ENCODE measurements at places on chromosomes 3 and 15.

DNA sequence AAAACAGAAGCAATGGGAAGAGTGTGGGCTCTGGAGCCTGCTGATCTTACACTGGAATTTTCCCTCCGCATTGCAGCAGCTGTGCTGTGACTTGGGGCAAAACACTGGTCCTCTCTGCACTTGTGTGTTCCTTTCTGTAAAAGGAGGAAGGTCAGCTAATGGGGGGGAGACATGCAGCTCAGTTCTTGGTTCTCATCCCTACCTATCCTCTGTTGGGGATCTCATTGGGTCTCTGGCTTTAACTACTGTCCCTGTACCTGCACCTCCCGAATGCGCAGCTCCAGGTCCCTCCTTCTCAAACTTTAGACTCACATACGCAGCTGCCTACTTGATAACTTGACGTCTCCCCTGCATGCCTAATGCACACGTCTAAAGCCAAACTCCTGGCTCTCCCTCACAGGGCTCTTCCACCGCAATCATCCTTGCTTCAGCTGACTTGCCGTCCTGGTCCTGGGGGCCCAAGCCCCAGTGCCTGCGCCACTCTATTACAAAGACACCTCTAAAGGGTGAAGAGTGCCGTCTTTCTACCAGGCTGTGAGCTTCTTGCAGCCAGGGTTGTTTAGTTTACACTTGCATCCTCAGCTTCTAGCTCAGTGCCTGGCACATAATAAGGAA lies 5.9 kb upstream of the TMEM44 start:
- DNase-seq, result no peak

GRCh38 chr3:187014417-187014864 lies 84.1 kb downstream of the ST6GAL1 start:
- DNase-seq, result no peak

- no peak for DNase-seq
Measured at GRCh38 chr3:127730171-127730570, 57.4 kb downstream of the ABTB1 start.

DNA sequence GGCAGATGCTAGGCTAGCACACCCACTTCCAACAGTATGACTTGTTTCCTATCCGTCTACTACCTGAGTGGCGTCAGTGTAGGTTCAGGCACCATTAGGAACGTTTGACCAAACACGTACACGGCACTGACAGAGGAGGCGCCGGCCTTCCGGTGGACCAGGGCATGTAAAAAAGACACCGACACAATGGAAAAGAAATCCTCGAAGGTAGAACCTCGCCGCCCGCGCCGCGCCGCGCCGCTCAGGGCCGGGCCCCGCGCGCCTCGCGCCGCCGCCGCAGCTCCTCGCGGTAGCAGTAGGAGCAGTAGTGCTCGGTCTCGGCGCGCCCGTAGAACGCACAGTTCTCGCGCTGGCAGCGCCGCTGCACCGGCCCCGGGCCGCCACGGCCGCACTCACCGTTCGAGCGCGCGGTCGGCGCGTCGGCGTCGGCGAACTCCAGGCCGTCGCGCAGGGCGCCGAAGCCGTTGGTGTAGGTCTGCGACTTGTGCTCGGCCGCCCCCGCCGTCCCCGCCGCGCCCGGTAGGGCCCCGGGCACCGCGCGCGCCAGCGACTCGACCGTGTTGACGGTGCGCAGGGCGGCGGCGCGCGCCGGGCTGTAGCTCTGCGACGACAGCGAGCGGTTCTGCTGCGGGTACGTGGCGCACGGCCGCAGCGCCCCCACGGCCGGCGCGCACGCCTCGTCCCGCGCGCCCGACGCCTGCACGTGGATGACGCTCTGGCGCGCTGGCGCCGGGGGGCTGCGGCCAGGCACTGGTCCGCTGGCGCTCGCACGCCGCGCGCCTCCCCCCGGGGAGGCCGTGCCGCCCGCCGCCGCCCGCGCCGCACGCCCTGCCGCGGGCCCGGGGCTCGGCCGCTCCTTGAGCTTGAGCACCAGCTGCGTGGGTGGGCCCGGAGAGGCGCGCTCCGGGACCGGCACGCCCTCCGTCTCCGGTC lies 156.7 kb downstream of the KLF13 start:
- peak; percentile 20 for DNase-seq

- no peak for DNase-seq
Measured at GRCh38 chr3:81876826-81877225, 115.4 kb upstream of the GBE1 start.

GRCh38 chr15:23912191-23912590 lies 225.1 kb upstream of the NDN start:
- no peak for DNase-seq

- DNase-seq, result peak; percentile 24
Measured at GRCh38 chr3:57556459-57557084, 498 bp downstream of the PDE12 start.

DNA sequence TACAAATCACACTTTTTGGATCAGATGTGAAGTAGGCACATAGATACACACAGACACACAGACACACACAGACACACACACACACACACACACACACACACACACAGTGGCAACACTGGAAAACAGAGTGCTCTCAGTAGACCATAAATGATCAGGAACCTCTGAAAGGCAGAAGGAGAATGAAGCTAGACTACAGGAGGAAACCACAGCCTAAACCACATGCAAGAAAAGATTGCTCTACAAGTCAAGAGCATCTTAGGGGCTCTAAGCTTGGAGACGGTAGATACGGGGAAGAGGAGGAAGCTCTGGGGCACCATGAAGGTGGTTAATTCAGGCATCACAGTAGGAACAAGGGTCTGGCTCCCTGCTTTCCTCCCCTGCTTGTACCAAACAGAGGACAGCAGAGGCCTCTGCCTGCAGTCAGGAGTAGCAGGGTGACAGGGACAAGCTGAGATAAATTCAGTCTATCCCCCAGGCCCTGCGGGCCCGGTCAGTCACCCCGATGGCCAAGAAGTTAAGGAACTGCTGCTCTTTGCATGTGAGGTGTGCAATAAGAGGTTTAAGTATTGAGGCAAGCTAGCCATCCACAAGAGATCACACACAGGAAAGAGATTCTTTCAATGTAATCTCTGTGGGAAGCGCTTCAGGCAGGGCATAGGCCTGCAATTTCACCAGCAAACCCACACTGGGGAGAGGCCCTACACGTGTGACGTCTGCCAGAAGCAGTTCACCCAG lies 23.5 kb upstream of the ARPIN start:
- no peak for DNase-seq

DNA sequence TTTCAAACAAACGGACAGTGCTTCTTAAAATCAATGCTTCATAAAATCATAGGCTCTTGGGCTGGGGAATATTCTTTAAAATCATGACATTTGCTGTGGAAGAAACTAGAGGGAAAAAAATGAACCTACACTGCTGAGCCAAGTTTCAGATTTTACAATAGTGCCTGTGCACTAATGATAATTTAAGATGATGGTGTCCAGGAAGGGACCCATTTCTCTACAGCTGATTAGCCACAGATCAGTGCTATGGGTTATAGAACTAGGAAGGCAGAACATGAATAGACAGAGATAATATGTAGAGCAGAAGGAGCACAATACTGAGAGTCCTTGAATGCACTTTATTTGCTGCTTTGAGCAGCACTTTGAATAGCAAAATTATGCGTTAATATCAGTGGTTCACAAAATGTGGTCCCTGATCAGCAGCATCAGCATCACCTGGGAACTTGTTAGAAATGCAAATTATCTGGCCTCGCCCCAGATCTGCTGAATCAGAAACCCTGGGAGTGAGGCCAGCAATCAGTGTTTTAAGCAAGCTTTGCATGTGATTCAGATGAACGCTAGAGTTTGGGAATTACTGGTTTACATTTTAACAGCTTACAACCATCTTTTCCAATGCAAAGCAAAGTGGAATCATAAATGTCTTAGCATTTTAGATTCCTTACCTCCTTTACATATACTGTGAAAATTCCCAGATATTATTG lies 135.8 kb upstream of the ANKRD28 start:
- no peak for DNase-seq

DNA sequence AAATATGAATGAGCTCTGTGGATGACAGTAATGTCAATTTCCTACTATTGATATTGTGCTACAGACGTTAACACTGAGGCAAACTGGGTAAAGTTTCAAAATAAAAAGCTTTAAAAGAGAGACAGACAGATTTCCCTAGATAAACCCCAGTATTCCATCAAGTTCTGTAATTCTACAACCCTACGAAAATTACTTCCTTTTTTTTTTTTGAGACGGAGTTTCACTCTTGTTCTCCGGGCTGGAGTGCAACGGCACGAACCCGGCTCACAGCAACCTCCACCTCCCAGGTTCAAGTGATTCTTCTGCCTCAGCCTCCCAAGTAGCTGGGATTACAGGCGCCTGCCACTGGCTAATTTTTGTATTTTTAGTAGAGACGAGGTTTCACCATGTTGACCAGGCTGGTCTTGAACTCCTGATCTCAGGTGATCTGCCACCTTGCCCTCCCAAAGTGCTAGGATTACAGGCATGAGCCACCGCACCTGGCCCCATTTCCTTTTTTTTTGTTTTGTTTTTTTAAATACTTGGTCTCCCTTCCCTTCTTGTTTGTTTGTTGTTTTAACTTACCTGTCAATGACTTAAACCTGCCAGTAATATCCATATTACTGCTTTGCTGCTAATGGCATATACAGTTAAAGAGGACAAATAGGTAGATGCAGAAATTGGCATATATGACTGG lies 57.2 kb downstream of the CBLB start:
- DNase-seq, result no peak

GRCh38 chr3:124520970-124521369 lies 209.3 kb upstream of the UMPS start:
- no peak for DNase-seq

GRCh38 chr3:160758929-160759577 lies 3.0 kb downstream of the PPM1L start:
- DNase-seq, result no peak

DNA sequence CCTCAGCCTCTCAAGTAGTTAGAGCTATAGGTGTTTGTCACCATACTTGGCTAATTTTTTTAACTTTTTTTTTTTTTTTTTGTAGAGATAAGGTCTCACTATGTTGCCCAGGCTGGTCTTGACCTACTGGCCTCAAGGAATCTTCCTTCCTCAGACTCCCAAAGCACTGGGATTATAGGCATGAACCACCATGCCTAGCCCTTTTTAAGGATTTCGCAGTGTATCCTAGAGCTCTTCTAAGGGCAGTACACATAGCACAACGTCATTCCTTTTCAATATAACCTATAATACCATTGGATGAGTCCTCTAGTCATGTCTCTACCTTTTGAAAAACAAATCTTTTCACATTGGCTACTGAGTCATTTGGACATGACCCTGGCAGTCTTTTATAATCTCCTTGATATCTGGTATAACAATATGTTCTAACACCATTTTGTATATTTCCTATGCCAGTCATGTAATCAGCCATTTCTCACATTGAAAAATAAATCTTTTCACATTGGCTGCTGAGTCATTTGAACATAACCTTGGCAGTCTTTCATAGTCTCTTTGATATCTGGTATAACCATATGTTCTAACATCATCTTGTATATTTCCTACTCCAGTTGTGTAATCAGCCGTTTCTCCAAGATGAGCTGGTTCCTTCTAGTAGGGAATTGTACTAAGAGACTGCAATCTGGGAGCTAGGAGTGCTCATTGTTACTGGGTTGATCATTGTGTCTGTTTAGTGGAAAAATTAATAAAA lies 944.7 kb downstream of the MCTP2 start:
- DNase-seq, result no peak

DNA sequence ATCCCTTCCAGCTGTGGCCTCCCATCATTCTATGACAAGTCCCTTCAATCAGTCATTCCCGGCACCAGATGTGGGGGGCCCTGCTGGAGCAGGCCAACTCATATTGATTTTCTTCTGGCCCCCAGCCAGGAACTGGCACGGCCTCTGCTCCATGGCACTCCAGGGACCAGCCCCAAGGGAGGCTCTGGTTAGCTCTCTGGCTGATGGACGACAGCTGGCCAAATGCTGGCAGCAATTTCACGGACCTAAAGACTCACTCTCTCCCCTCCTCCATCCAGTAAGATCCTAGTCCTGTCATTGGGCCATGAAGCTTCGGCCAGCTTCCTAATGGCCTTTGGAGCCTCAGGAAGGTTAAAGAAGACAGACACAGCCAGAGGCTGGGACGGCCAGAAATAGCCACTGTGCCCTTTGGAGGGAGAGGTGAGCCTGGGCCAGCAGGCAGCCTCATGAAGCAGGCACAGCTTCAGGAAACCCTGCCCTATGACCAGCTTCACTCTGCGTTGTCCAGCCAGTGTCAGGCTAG lies 131.0 kb downstream of the MEX3B start:
- DNase-seq, result no peak

- no peak for DNase-seq
Measured at GRCh38 chr3:101146946-101147345, 153.7 kb upstream of the ABI3BP start.

DNA sequence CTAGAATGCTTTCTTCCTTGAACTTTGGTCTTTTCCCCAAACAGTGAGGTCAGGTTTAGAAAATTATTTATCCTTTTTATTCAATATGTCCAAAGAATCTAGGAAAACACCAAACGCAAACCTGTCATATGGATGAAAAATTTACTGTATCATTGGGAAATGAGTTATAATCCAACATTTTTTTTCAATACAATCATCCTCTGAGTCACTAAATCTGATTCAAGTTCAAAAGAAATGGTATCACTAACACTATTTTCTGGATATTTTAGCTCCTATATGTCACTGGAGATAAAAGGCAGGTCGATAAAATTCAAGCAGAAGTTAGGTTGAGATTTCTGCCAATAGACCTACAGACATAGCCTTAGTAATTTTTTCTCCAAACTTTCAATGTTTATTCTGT lies 591.6 kb upstream of the AGTR1 start:
- DNase-seq, result no peak

DNA sequence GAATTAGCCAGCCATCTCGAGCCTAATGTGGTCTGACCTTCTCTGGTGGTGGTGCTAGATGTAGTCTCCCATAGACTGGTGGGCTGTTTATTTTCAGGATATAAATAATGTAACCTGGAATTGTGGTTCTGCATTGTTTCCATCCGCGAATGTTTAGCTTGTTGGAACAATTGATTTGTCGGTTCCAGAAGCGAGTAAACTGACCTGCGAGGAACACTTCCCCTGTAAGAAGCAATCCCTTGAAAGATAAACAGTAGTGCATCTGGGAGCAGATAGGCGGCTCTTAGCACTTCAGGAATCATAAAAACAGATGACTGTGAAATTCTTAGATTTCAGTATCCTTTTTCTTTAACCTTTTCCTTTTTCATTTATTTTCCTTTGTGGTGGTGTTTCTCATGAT lies 157.8 kb downstream of the GHSR start:
- no peak for DNase-seq

GRCh38 chr15:29396176-29396811 lies 126.7 kb upstream of the NSMCE3 start:
- DNase-seq, result no peak

- no peak for DNase-seq
Measured at GRCh38 chr3:123070510-123070909, 3.7 kb downstream of the PDIA5 start.

- no peak for DNase-seq
Measured at GRCh38 chr15:88838667-88839066, 35.4 kb downstream of the ACAN start.

- no peak for DNase-seq
Measured at GRCh38 chr3:149368201-149368673, 9.2 kb downstream of the TM4SF1 start.

DNA sequence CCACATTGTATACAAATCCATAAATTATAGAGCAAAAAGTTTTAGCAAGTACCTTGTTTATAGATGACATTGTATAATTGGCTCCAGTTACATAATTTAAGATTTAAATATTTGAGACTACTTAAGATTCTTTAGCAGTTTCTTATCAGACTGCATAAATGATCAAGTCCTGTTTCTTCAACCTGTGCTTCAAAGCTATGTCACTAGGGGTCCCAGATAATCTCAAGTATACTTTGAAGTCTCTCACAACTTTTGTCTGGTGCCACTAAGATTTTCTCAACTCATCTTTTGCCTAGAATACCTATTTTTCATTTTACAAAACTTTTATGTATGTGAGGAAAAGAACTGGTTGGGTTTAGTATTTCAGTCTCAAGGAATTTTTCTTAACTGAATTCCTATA lies 205.5 kb downstream of the STAG1 start:
- no peak for DNase-seq
